ENCODE measurements at places on chromosomes 7 and 10.

DNA sequence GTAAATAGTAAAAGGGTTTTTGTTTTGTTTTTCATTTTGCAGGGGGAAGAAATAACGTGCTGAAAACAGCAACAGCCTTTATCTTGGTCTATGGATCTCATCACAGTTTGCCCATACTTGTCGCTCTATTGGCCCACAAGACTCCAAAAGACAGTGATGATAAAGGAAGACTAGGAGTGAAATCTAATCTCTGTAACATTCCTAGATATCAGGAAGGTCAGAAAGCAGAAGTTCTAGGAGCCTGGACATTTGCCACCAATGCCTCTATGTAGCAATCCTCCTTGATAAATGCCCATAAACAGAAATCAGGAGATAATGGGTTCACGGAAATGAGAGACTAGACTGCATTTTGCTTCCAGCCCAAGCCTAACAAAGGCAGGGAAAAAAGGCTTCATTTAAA, 8.9 kb downstream of the CUBN start:
- no peak for DNase-seq

GRCh38 chr10:87503401-87503800, 1.3 kb upstream of the MINPP1 start:
- DNase-seq = no peak

DNA sequence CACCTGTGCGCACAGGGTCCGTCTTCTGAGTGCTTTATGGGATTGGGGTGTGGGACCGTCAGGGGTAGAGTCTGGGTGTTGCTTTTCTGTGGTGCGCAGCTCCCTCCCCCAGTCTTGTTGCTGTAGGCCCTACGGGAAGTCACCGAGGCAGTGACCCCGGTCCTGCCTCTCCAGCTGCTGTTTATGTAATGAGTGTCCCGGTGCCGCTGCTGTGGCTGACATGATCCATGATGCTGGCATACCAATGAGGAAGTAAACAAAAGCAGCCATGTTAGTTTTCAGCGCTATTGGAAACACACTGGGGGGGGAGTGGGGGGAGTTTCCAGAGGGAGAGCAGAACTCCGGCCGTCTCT, 1.1 kb downstream of the TRIM8 start:
- peak; percentile 80 for DNase-seq

DNA sequence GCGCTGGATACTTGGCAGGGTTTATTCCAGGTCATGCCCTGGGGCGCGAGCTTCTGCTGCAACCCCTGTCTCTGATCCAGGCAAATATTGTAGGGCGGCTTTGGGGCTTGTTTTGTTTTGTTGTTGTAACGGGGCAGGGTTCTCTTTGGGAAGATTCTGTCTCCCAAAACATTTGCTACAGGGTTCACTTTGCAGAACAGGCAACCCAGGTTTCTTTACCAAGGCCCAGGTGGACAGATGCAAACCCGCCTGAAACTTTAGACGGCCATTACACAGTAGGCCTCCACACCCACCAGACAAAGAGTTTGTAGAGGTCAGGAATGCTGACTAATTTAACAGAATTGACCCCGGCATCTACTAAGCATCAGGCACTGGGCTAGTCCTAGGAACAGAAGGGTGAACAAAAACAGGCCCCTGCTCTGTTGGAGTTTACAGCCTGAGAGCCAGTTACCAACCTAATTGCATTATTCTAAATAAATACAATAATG, 567 bp upstream of the CDCA7L start:
- DNase-seq = no peak

DNA sequence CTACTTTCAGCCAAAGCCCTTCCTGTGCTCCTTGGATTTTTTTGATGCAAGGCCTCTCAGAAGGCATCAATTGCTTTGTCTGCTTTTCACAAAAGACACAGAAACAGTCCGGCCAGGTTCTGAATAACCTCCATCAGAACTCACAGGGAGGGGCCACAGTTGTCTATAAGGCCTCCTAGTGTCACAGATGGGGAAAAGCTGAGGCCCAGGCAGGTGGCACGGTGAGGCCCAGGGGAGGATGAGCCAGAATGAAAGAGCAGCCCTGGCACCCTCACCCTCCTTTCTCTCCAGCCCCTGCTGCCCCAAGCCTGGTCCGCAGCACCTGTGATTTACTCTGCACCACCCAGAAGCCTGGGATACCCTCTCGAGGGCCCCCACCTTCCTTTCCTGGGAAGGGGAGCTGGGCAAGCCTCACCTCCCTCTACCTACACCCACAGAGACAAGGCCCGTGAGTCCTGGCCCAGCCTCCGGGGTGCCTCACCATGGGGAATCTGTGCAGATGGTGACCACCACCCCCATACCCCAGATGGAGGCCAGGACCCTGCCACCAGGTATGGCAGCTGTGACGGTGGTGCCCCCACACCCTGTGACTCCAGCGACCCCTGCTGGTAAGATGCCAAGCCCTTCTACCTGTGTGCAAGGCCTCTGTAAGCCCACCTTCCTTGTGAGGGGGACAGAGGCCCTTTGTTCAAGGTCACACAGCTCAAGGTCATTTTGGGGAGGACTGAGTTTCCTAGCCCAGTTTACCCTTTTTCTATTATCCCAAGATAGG, 26.2 kb upstream of the ZNF467 start:
- peak; percentile 25 for DNase-seq

DNA sequence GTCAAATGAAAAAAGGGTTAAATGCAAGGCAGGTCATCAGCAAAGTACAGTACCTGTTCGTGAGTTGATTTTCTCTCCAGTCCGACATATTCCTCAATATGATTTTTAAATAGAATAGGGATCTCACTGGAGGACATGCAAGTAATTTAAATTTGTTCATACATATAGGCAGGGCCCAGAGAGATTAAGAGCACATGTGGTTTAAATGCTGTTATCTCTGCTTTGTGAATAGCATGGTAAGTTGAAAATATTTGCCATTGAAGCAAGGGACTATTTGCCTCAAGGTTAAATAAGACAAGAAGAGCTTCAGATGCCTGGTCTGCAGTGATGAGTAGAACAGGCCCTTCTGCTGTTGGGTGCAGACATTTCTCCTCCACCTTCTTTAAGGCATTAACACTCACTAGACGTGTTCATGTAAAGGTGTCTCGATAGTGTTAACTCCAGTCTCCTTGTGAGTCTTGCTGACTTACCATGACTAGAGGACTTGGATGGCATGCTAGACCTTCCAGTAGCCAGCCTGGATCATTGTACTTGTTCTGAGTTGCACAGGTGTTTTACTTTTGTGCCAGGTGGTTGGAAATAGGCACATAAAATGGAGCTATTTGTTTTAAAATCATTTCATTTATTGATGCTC, 15.6 kb upstream of the AKR1C3 start:
- DNase-seq = no peak

DNA sequence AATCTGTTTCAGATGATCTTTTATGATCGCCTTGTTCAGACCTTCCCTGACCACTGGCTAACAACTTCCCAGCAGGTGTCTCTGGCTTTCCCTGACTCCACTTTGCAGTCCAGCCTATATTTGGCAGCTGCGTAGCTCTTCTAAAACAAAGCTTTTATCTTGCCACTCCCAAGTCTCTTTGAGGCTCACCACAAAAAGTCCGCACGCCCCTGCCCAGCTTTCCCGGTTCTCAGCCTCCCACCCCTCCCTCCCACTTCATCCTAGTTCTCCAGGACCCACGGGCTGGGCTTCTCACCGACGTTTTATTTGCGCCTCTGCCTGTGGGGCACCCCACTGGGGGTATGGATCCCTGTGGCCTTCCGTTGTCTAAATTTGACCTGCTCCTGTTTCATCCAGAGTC, 58.9 kb upstream of the USP6NL start:
- no peak for DNase-seq

DNA sequence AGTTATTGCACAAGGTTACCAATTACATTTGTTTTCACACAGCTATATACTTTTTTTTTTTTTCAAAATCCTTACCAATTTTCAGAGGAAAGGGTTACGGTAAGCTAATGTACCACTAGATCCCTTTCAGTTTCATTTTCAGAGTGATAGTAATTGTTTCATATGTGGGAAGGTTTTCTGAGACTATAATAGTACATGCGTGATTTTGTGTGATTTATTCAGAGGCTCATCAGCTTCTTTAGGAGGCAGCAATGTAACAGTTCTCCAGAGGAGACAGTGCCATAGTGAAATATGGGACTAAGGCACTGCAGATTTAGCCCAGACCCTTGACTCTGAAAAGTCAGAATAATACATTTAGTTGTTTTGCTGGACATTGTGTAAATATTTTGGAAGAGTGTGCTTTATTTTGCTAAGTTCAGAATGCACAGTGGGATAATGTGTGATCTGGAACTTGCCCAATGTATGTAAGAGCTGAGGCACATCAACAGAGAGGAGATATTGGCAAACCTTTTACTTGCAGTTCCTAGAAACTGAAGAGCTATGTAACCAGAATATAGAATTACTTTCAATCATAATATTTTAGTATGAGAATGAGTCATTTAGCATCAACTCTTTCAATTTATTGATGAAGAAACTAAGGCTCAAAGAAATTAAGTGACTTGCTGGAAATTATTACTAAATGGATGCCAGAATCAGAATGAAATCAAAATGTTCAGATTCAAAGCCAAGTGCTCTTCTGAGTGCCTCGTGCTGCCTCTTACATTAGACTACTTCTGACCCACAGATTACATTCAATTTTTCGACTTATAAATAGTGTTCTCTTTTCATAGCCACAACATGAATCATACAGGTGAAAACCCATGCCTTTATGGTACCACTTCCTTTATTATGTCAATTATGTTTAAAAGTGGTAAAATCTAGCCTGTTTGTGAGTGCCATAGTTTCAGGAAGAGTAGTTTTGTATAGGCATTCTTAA, 207.7 kb upstream of the TEX47 start:
- no peak for DNase-seq

- no peak for DNase-seq
These were observed 89.2 kb upstream of the JAZF1 start for GRCh38 chr7:28269700-28270361.

- DNase-seq = no peak
These were observed 169.9 kb upstream of the RNF32 start for GRCh38 chr7:156470399-156471320.

DNA sequence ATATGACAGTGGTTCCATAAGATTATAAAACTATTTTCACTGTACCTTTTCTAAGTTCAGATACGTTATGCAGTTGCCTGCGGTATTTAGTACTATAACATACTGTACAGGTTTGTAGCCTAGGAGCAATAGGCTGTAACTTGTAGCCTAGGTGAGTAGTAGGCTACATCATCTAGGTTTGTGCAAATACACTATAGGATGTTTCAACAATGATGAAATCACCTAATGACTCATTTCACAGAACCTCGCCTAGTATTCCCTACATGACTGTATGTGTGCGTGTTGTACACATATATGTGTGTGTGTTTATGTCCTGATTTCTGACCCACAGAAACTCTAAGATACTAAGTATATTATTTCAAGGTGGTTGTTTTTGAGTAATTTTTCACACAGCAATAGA, 139.0 kb downstream of the HERPUD2 start:
- no peak for DNase-seq

DNA sequence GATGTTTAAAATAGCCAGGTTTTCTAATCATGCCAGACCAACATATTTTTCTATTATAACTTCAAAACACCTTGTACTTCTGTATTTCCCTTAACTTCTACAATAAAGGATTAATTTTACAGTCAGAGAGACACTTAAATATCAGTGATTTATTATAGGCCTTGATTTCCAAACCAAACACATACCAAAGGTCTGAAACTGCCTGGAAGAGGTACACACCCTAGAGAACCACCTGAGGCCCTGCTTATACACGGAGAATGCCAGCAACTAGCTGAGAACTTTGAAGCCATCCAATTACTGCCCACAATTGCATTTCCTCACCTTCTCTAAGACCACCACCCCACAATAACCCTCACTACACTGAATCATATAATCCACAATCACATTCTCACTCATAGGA, 4.9 kb downstream of the CCDC6 start:
- no peak for DNase-seq

- DNase-seq = no peak
These were observed 156.7 kb downstream of the BTAF1 start for GRCh38 chr10:92080244-92080643.

GRCh38 chr7:20296444-20296843, 34.3 kb upstream of the ITGB8 start:
- no peak for DNase-seq

DNA sequence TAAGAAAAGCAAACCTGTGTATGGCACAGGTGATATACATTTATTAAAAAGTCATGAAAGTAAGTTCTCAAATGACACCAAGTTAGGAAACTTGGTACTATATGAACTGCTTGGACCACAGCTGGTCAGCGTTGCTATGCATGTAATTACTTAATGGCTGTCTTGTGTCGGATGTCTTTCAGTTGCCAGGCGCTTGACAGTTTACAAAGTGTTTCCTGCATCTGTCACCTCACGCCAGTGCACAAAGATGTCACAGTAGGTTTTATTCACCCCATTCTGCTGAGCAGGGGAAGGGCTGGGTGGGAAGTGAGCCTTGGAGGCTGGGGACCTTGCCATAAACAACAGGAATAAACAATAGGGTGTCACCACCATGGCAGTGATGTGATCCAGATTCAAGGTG, 35.8 kb downstream of the ADAM12 start:
- no peak for DNase-seq

DNA sequence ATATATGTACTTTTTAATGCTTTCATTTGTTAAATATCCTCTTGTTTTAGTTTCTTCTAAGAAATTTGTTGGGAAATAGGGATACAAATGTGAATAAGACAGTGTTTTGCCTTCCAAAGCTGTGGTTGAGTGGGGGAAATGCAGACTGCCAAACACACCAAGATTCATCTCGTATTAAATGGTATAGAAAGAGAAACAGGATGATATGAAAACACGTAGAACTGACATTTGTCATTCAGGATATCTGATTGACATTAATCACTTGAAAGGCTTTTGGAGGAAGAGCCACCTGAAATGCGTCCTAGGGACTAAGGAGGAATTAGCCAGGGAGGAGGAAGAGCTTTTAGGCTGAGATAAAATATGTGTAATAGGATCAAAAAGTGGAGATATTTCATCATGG, 287.4 kb upstream of the SEMA3C start:
- no peak for DNase-seq

GRCh38 chr7:96397936-96398598, 76.2 kb upstream of the SLC25A13 start:
- no peak for DNase-seq

- no peak for DNase-seq
These were observed 39.6 kb upstream of the MET start for GRCh38 chr7:116632384-116632783.
